Fibroblast of skin of left biceps (primary cell): ENCODE measurements at places on chromosomes 2 and 18.

DNA sequence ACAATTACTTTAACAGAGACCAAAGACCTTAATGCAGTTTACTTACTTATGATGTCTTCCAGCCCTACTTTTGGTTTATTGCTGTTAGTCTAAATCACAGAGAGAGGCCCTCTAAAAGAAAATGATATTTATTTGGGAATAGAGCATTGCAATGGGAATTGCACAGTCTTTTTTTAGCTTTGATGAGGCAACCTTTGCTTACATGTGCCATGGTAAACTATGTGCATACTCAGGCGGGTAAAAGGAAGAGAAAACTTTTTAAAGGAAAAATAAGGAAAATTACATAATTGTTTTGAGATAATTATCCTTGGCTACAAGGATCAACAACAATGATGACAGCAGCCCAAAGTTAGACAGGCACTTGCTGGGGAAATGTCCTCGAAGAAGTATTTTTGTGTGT lies 78.6 kb downstream of the EFEMP1 start:
- no peak for DNase-seq

DNA sequence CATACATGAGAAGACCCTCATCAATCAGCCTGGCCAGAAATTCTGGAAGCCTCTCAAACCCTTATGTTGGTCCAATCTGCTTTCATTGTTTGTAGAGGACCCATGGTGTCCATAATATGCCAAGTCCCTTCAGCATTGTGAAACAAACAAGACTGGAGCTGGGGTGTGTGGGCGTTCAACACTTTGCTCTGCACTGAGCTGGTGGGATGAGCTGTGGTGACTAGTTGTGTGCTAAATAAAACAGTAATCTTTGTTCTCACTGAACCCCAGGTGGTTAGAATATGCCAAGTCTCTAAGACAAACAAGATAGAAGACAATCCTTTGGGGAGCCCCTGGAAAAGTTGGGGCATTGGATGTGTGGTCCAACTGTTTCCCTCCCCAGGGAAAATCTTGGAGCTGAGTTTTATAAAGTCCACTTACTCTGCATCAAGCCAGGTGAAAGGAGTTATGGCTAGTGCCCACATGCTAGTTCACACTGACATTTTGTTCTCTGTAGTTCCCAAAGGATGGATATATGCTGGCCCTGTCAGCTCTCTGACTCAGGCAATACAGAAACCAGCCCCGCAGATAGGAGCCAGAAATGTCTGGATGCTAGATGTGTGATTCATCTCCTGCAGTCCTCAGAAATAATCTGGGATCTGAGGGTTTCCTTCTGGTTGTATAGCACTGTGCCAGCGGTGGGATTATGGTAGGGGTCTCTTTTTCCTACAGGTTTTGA lies 260.2 kb downstream of the TMX3 start:
- peak; percentile 36 for DNase-seq

GRCh38 chr18:24187049-24187448 lies 48.2 kb downstream of the CABYR start:
- DNase-seq: no peak

DNA sequence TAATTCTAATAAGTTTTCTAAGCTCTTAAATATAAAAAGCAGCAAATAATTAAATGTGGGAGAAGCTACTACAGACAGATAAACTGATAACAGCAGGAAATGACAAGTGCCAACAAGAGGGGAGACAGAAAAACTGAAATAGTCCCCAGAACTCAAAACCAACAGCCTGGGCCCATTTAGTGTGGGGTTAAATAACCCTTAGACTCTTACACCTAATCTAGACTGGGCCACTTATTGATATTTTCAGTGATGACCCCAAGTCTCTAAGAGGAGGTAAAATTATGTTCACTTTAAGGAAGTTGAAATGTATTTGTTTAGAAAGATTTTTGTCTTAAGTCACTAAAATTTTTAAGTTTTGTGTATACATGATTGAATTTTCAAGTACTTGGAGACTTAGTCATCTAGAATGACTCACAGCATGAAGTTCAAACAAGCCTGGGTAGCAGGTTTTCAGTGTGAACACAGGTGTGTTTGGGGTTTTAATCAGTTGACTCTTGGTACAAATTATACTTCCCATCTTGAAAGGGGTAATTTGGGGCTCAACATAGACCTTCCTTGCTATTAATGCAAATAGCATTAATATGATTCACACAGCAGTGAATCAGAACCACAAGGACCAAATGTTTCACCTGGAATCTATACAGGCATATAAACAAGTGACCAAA lies 54.9 kb upstream of the MYO3B start:
- DNase-seq: no peak

DNA sequence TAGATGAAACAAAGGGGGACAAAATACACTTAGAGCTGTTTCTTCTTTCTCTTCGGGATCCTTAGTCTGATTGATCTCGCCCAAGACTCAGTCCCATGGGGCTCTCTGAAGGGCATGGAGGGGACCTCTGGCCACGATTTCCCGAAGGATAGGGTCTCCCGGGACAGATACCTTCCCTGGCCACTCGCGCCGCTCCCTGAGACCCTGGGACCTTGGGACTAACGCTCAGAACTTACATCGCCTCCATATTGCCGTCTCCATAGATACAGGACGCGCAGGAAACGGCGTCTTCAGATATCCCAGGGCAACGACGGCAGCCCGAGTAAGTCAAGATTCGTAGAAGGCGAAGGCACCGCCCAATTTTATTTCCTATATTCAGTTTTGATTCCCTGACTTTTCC lies at the start of gene CFAP65:
TSS of gene CFAP65 (minus strand) at position 265 of the 400 bp plus-strand sequence. CDS start 2,468 bp downstream, outside the sequence.
- peak; percentile 8 for DNase-seq

- DNase-seq: no peak
Observed at GRCh38 chr2:239752951-239753350, 272.2 kb downstream of the NDUFA10 start.

DNA sequence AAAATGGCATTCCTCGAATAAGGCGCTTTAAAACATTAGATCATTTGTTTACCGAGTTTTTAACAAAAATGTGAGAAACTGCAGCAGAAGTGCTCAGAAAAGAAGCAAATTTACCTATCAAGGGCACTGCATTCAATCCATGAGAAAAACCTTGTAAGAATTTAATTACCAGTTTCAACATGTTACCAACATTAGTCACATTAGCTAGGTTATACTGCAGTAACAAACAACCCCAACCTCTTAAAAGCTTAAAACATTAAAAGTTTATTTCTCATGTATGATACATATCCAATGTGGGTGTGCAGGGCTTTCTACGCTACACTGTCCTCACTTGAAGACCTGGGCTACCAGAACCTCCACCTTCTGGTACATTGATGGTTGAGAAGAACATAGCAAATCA lies 68.1 kb upstream of the CCBE1 start:
- DNase-seq: no peak

GRCh38 chr2:88810017-88810416 lies 118.5 kb downstream of the RPIA start:
- no peak for DNase-seq

DNA sequence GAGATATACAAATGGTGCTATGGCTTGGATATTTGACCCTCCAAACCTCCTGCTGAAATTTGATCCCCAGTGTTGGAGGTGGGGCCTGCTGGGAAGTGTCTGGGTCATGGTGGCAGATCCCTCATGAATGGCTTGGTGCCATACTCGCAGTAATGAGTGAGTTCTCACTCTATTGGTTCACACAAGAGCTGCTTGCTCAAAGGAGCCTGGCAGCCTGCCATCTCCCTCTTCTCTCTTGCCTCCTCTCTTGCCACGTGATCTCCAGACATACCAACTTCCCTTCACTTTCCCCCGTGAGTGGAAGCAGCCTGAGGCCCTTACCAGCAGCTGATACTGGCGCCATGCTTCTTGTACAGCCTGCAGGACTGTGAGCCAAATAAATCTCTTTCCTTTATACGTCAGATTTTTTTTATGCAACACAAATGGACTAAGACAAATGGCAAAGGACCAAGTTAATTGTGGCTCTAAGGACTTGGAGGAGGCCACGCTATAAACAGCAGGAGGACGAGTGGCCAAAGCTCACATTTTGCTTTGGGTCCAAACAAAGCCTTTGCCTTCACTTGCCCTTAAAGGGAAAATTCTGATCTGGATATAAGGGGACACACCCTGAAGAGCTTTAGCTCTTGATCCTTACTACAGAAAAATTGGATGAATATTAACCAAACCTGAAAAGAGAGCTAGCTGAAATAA lies 214.7 kb downstream of the SS18 start:
- DNase-seq: no peak

DNA sequence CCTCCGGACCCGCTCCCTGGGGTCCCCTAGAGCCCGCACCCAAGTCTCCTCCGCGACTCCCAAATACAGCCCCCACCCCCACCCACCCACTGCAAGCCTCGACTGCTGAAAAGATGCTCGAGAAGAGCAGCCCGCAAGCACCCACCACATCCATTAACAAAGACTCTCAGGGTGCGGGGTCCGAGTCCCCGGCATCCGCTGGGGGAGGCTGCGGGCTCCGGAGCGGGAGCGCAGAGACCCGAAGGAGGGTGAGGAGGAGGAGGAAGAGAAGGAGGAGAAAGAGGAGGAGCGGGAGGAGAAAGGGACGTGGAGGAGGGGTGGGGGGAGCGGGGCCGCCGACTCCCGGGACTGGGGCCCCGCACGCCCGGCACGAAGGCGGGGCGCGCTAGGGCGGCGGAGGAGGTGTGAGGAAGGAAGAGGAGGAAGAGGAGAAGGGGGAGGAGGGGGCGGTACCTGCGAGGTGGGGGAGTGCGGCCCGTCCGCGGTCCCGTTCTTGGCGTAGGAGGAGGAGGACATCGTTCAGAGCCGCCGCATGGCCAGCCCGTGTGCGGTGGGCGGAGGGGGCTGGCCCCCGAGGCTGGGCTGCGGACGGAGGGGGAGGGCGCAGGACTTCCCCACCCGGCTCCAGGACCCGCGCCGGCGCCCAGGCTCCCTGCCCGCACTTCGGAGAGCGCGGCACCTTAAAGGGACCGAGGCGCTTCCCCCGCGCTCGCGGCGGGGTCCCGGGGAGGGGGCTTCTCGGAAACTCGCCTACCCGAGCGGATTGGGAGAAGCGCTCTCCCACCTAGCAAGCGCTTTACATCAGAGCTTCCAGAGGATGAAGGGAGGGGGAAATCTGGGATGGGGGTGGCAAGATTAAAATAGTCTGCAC lies at the start of gene CACNB4:
TSS of gene CACNB4 (minus strand) at position 549 of the 871 bp plus-strand sequence.
- DNase-seq: no peak

GRCh38 chr2:53490659-53491058 lies 276.9 kb upstream of the CHAC2 start:
- peak; percentile 8 for DNase-seq

- DNase-seq: peak; percentile 49
Observed at GRCh38 chr2:43071599-43072550, 154.5 kb downstream of the ZFP36L2 start.

DNA sequence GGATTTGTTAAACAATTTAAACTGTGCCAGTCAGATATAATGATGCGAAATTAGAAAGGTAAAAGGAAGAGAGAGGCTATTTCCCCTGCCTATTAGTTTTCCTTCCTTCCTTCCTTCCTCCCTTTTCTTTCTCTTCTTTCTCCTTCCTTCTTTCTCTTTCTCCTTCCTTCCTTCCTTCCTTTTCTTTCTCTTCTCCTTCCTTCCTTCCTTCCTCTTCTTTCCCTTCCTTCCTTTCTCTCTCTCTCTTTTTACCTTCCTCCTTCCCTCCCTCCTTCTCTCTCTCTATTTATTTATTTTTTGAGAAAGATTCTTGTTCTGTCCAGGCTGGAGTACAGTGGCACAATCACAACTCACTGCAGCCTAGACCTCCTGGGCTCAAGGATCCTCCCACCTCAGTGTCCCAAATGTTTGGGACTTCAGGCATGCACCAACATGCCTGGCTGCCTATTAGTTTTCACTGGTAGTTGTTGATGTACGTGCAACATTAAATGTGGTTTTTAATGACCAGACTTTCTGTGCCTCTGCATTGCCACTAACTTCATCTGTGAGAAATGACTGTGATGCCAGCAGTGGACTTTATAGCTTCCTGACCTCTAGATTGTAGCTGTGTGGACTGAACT lies 48.7 kb upstream of the NFE2L2 start:
- DNase-seq: no peak

- DNase-seq: no peak
Observed at GRCh38 chr2:240954436-240955305, 43.7 kb upstream of the SNED1 start.

DNA sequence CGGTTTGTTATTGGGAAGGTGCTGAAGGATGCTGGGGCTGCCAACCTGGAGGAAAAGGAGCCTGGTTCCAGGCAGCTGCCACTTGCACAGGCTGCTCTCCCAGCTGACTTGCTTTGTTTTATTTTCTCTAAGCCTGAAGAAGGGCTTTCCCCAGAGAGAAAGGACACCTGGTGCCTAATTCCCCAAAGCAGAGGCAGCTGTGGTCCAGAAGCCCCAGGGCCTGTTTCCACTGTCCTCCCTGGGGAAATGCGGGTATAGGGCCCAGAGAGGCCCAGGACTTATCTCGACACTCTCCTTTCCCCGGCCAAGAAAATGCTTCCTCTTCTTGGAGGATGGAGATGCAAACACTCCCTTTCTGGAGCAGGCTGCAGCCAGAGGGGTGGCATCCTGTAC lies 30.1 kb downstream of the INO80C start:
- DNase-seq: no peak

DNA sequence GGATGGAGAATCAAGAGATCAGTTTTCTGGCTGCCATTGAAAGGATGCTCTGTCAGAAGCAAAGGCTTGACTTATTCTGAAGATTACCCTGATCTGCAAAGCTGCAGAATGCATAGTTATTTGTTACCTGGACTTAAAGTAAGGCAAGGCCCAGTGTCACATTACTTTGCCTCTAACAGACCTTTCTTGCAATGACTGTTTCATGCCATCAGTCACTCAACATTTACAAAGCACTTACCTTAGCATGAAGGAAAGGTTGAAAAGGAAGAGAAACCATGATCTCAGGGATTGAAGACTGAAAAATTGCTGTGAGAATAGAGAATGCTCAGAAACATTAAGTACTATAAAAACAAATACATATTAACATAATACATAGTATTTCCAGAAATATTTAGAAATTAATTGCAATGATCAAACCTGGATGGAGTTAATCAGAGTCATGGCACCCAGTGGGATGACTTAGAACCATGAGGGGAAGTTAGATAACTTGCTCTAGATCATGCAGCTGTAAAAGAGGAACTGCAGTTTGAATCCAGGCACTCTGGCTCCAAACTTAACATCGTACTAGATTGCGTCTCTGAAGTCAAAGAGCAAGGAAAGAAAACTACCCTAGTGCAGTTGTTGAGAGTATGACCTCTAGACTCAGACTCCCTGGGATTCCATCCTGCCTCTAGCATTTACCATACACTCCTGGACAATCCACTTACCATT lies 26.5 kb upstream of the FAM117B start:
- DNase-seq: no peak

DNA sequence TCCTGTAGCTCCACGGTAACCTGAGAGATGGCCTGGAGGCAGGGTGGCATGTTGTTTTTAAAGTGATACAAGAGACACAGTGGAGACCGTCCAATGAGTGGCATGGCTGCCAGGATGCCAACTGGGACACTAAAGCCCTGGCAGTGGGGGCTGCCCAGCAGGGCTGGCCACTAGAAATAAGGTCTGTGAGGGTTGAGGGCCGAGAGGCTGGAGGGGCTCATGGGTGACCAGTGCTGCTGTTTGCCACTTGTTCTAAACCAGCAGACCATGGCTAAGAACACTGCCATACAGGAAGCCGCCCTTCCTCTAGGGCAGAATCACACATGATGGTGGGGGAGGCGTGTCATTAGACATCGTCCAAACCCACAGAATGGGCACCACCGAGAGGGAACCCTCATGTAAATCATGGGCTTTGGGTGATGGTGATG lies 71.9 kb downstream of the ALPK2 start:
- DNase-seq: no peak
